ENCODE measurements at places on chromosomes 7 and 10.

GRCh38 chr10:86340991-86341260 lies 25.7 kb downstream of the GRID1 start:
- no peak for DNase-seq

GRCh38 chr7:96686305-96686704 lies 23.3 kb downstream of the SEM1 start:
- DNase-seq: no peak

- no peak for DNase-seq
These were observed 83.2 kb downstream of the PDE1C start for GRCh38 chr7:31986878-31987518.

DNA sequence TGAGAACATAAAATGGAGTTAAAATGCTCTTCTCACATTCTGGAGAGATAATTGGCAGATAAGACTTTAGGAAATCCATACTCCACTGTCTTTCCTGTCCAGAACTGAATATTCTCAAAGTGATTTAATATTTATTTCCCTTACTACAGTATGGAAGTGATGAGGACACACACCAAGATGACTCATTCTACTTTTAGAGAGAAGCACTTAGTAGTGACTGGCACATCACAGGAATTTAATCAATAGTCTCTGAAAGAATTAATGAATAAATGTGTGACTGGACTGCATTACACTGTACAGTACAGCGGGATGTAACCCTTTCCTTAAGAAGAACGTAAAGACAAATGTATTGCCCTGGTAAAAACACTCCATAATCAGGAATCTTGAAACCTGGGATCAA lies 116.7 kb downstream of the SEMA3E start:
- no peak for DNase-seq

DNA sequence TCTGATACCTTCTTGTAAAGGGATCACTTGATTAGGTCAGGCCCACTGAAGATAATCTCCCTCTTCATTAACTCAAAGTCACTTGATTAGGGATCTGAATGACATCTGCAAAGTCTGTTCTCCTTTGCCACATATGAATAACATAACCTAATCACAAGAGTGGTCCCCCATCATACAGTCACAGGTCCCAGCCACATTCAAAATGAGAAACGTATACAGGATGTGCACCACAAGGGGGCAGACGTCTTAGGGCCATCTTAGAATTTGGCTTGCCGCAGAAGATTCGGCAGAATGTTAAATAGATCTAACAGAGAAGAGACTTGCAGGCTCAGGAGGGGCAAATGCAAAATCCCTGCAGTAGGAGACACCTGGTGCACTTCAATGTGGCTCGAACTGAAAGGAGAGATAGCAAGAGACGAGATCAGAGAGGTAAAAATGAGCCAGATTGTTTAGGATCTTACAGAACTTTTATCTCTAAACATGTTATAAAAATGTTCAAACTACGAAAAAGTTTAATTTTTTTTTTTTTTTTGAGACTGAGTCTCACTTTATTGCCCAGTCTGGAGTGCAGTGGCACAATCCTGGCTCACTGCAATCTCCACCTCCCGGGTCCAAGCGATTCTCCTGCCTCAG lies 10.4 kb upstream of the SMC3 start:
- DNase-seq: no peak

- DNase-seq: no peak
These were observed 354.2 kb downstream of the DNAJB6 start for GRCh38 chr7:157690833-157691585.

- peak; percentile 60 for DNase-seq
These were observed 302.6 kb downstream of the KLF6 start for GRCh38 chr10:3482200-3482993.

DNA sequence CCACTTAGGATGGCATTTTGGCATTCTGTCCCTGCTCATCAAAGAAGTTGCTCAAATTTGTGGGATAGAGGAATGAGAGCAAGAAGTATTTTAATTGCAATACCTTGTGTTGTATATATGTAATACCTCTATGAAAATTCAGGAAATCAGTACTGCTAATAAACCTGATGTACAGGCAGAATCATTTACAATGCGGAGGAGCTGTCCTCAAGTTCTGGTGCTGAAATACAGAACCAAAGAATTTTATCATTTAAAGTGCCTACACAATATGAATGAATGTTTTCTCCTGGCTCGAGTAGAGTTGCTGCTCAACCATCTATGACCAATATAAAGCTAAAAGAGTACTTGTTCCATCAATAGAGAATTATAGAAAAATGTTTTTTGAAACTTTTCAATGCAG lies 305.8 kb downstream of the PLXNA4 start:
- DNase-seq: no peak

DNA sequence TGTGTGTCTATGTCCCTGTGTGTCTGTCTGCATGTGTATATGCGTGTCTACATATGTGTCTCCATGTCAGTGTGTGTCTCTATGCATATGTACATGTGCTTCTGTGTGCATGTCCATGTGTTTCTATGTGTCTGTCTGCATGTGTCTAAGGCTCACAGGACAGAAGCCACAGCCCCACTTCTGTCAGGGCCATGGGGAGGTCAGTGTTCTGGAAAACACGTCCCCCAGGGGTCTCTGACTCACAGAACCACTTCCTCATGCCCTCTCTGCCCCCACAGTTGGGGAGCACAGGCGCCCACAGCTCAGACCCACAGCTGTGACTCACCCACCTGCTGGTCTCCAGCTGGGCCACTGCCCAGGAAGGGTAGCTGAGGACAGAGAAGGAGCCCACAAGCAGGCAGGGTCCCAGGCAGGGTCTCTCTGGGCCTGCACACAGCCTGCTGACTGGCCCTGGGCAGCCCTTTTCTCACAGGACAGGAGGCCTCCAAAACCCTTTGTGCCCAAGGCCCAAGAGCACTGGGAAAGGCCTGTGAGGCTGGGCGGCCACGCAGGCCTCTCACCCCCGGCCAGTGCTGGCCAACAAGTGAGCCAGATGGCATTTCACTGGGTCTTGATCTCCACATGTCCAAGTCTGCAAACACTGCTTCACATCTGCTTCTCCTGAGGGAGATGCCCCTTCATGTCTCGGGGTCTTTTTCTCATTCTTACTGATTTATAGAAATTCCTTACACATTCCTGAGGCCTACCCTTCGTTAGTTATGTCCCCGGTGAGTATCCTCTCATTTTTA lies 102.9 kb upstream of the FAM20C start:
- DNase-seq: peak; percentile 73

- DNase-seq: no peak
These were observed 4.8 kb downstream of the NYAP1 start for GRCh38 chr7:100488333-100489095.

- DNase-seq: no peak
These were observed 766.4 kb downstream of the GRID1 start for GRCh38 chr10:85600026-85600743.

- no peak for DNase-seq
These were observed 75.5 kb downstream of the LRMDA start for GRCh38 chr10:75506930-75507329.

DNA sequence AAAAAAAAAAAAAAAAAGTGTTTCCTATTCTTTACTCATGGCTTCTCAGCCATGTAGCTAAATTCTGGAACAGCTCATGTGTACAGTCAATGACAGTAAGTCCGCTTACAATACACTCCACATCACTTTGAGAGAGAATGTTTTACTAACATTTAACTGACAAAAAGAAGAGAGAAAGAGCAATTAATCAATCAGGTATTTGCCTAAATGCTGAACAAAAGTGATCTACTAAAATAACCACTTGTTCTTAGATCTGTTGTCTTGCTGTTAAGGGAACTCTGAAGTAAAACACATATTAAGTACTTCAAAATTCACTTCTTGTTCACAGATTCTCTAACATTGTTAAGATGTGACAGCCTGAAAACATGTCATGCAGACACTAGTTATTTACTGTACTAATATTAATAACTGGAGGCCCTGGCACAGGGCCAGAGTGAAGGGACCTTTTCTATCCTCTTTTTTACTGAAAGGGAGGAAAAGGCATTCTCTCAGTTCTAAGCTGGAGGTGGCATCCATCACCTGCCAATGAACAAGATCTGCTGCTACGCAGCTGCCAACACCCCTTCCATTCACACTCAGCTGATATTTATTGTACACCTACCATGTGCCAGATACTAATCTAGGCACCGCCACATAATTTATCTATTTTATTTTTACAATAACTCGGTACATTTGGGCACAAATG lies 72.6 kb downstream of the AHR start:
- DNase-seq: no peak

GRCh38 chr7:39923091-39923490 lies 27.0 kb upstream of the CDK13 start:
- DNase-seq: no peak

DNA sequence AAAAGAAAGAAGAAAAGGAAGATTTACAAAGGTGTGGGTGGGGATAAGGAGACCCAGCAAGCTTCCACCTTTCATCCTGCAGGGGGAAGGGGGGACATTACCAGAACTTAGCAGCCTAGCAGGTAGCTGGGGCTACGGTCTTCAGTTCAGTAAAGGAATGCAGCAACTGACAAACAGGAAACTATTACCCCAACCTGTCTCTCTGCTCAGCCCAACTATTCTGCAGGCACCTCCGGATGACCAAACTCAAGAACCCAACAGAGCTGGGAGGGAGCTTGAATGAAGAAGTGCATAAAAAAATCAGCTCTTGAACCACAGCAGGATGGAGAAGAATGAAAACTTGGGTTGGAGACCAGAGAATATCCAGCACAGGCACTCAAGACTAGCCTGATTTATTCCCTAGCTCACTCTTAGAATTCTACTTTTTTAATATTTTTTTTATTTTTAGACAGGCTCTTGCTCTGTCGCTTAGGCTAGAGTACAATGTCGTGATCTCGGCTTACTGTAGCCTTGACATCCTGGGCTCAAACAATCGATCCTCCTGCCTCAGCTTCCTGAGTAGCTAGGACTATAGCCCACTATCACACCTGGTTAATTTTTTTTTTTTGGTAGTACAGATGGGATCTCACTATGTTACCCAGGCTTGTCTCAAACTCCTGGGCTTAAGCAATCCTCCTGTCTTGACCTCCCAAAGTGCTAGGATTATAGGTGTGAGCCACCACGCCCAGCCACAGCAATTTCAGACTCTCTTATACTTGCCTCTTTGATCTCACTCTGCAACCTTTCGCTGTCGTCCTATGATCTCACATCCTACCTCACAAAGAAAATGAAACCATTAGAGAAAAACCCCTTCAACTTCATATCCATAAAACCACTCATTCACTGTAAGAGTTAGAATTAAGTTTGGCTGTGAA lies 18.5 kb upstream of the C10orf67 start:
- DNase-seq: no peak

- peak; percentile 60 for DNase-seq
These were observed at the start of gene KIAA1549 for GRCh38 chr7:138981332-138982203. TSS of gene KIAA1549 (minus strand) at chr7:138981389. CDS start at chr7:138981269, 120 bp downstream.

DNA sequence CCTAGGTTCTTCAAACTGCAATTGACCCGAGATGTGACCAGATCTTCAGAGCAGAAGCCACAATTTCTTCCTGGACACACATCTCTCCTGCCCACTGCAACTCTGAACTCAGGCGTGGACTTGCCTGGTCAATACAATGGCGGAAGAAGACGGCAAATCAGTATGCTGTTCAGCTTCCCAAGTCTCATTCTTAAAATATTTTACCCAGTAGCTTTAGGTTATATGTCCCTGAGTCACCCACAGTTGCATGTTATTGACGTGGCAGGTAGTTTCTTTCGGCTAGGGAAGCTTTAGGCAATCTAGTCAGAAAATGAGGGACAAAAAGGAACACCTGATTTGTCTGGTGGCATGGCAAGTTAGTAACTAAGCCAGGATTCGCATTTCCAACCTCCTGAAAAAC lies 22.5 kb downstream of the CEP41 start:
- DNase-seq: no peak

- DNase-seq: no peak
These were observed 116.8 kb downstream of the MAD1L1 start for GRCh38 chr7:2115760-2116447.

DNA sequence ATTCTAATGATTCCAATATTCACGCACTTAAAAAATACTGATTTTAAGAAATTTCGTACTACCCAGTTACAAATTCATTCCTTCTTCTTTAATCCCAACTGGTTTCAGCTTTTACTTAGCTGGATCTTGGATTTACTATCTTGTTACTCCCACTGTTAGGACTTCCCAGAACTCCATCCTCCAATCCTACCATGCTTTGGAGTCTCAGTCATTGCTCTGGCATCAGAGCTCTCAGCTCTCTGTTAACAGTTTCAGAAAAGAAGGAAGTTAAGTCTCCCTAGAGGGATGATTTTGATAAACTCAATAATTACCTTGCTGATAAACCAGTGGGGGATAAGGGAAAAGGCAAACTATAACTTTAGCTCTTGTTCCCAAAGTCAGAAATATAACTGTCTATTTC lies 9.5 kb downstream of the PPA1 start:
- no peak for DNase-seq

GRCh38 chr10:93267521-93267920 lies 193.8 kb downstream of the CYP26A1 start:
- DNase-seq: no peak

- DNase-seq: no peak
These were observed 11.9 kb upstream of the TSPAN13 start for GRCh38 chr7:16741676-16742075.

DNA sequence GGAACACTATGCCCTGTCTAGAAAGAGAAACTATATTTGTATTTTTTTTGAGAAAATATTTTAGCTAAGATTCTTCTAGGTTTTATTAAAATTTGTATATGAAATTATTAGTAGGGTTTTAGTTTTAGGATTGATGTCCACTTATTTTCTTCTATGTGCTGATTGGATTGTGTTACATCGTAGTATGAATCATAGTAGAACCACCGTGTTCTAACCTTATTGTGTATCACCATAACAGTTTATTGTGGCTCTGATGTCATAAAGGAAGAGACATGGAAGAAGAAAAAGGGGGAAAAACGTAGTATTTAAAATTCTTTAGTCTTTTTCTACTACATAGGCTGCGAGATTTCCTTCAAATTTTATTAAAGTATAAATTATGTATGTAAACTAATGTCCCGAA lies 1.9 kb downstream of the AGBL3 start:
- no peak for DNase-seq

- DNase-seq: no peak
These were observed 32.8 kb downstream of the ADRA2A start for GRCh38 chr10:111109501-111110242.

GRCh38 chr10:31759124-31759798 lies 169.4 kb downstream of the ARHGAP12 start:
- DNase-seq: no peak

DNA sequence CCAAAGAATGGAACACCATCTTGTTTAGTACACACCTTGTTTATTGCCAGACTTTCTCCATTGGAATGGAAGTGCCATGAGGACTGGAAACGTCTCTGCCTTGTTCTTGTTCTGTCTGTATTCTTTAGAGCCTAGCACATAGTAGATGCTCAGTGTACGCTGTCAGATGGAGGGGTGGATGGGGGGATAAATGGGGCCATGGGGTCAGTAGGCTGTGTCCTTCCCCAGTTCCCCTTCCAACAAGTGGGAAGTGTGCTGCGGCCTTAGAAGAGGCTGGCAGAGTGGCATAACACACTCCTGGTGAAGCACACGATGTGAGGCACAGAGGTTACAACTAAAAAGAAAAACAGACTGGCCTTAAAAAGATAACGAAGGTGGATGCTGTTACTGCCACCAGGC lies 61.9 kb downstream of the TMEM209 start:
- no peak for DNase-seq
